ENCODE measurements at places on chromosomes 3 and 15.

DNA sequence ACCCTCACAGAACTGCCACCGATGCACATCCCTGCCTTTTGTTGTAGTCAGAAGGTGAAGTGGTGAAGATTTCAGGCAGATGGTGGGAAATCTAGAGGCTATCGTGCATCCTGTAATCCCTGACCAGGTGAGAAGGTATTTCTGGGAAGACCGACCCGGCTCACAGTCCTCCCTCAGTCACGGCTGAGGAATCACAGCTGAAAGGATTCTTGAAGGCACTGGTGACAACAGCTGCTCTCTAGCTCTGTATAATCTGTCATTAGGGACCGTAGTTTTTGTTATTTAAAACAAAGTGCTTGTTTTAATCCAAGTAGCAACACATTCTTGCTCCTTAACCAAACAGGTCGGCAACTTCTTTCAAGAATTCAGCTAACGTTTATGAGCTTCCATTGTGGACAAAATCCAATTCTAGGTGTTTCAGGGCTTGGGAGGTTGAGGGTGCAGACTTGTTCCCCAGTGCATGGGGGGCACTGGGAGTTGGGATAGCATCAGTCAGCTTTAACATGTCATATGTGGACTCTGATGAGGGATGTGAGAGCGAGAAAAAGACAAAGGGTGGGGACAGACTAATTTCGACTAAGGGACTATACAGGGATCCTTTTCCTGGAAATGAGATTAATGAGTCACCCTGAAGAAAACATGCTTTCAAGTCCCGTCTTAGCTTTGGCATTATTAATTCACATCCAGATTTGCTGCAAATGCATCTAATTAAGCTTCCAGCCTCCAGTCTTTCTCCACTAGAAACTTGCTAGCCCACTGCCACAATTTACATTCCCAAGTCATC is 141.0 kb upstream of the RASGRP1 start:
- no peak for DNase-seq

DNA sequence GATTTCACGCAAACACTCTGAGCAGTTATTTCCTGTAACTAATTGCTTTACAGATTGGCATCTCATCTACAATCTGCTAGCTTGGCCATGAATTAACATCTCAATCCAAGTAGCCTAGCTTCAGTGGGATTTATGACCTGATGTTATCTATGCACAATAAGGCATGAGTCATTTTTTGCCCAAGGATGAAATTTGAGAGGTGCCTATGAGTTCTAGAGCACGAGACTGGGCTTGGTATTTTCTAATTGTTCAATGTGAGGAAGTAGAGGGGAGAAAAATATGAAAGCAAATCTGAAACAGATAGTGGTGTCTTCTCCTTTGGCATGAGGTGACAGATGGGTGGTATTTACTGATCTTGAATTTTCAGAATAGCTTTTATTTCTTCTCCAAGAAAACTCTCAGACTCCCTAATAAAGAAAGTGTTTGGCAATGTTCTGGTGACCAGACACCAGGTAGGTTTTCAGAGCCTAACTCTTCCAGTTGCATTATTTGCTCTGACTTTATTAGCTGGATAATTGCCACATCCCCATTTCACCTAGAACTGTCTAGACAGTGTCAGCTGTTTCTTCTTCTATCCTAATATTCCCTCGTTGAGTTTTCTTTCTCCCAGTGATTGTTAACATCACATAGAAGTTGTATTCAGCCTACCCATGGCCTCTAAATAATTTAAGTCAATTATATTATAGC is 301.0 kb upstream of the UMPS start:
- DNase-seq = no peak

DNA sequence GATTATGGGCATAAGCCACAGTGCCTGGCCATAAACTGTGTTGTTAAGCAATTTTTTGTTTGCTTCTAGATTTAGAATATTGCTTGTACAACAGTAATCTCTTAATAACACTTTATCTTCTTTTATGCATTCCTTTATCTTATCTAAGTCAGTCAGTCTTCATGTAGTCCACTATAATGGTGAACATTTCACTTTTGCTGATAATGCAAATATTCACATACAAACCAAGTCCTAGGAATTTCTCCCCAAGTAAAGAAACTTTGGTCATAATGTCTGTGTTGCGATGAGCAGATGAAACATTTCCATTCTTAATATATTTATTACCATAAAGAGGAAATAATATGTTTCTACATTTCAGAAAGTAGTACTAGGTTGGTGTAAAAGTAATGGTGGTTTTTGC is 765.8 kb upstream of the ARRDC4 start:
- DNase-seq = no peak

DNA sequence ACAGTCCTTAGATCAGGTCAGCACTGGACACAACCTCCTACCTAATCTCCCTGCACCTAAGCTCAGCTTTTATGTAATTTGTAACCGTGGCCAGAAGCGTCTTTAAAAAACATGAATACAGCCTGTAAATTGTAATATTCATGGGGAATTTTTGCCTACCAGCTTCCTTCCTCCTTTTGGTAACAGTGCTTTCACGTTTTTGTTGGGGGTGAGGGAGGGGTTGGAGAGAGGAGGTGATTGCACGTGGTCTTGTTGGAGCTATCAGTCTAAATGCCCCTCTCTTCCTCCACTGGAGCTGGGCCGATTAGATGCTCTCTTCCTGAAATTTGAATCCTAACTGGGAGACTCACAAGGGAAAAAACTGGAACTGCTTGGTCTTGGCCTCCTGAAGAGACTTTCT is 35.1 kb upstream of the SCN5A start:
- no peak for DNase-seq

DNA sequence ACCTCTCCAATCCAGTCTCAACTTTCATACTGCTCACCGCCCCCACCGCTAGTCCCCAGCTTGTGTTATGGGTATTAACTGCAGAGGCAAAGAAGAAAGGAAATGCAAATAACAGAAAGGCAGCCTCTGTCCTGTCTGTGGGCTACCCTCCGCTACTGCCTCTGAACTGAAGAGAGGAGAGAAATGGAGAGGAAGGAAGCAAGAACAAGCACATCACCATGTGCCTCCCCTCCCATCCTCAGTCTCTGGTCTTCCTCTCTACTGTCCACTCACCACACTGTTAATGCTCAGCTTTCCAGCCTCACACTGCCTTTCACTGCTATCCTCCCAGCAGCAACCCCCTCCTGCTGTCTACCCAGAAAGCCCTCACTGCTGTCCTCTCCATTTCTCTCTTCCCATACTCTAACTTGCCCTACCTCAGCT is 139.0 kb upstream of the SLC2A2 start:
- DNase-seq = no peak

DNA sequence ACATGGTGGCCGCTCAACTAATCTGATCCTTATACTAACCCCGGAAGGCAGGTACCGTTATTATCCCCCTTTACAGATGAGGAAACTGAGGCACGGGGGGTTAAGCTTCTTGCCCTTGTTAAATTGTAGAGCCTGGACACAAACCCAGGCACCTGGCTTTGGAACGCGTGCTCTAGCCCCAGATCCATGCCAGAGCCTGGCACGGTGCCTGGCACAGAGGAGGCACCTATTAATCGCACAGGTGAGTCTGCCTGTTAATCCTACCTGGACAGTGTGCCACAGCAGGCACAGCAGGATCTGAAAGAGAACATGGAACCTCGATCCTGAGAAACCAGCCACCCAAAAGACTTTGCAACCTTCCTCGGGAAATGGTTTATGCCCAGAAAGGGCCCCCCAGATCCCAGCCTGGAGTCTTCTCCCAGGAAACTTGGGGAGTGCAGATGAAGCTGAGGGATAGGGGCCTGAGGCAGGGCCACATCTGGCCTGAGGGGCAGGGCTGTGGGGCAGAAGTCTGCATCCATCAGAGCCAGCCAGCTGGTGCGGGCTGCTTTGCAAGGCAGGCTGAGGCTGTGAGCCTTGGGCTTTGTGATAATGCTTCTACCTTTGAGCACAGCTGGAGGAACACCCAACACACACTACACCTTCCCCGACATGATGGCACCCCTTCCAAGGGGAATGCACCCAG is 55.3 kb upstream of the SLC6A1 start:
- no peak for DNase-seq

Measured in anterior cingulate cortex (tissue), 58 donors.